ENCODE measurements at places on chromosomes 11 and 22.

DNA sequence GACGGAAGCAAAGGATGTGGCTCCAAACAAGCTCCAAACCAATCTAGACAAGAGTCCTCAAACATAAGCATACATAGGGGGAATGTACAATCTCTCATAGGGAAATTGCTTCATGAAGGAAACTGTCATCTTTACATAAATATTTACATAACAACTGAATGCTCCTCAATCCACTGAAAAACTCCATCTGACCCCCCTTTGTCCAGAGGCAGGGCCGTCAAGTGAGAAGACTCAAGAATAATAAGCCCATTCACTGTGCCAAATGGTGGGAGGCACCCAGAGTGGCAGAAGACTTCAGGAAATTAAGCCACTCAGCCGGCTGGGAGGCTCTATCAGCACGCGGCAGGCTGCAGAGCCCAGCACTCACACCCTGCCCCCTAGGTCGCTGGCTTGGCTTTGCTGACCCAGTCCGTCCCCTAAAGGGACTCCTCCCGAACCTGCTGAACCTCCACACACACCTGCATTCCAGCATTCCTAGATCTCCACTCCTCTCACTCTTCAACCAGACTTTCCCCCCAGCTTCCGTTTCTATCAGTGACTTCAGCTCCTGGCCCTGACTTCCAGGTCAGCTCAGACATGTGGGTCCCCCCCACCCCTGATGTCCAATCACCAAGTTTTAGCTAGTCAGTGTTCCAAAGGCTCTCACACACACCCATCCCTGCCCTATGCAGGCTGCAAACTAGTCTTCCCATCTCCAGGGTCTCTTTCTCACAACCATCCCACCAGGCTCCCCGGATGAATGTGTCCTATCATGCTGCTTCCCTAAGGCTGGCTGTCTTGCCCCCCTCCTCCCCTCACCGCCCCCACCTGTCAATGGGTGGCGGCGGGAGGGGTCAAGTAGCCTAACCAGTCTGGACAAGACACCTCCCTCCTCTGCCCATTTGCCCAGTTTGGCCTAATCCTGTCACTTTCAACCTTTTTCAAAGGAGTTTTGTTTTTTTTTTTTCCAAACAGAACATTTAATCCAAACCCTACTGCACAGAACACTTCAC, 11.3 kb downstream of the VPS37C start:
- DNase-seq, result no peak

DNA sequence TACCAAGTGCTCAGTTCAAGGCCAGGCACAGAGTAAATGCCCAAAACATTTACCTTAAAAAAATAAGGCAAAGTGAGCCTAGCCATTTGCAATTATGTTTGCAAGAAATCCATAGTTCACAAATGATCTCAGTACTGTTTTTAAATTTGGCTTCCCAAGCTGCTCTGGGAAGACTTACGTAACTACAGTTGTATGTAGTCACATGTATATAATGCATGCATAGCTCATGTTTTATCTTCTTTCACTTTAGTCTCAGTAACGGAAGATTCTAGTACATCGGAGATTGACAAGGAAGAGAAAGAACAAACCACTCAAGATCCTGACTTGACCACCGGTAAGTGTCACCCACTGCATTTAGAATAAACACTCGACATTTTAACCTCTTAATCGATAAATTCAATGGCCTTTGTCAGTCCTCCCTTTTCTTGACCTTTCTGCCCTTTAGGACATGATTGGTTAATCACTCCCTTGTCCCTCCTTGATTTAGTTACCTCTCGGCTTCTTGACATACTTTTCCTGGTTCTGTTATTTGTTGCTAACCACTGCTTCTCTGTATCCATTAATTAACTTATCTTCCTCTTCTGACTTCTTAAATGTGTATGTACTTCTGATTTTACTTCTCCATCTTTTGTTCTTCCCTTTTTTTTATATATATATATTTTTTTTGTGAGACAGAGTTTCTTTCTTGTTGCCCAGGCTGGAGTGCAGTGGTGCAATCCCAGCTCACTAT, 18.0 kb upstream of the JHY start:
- DNase-seq, result no peak

- DNase-seq, result no peak
Observed at GRCh38 chr11:46452918-46453517, 61.4 kb upstream of the CHRM4 start.

DNA sequence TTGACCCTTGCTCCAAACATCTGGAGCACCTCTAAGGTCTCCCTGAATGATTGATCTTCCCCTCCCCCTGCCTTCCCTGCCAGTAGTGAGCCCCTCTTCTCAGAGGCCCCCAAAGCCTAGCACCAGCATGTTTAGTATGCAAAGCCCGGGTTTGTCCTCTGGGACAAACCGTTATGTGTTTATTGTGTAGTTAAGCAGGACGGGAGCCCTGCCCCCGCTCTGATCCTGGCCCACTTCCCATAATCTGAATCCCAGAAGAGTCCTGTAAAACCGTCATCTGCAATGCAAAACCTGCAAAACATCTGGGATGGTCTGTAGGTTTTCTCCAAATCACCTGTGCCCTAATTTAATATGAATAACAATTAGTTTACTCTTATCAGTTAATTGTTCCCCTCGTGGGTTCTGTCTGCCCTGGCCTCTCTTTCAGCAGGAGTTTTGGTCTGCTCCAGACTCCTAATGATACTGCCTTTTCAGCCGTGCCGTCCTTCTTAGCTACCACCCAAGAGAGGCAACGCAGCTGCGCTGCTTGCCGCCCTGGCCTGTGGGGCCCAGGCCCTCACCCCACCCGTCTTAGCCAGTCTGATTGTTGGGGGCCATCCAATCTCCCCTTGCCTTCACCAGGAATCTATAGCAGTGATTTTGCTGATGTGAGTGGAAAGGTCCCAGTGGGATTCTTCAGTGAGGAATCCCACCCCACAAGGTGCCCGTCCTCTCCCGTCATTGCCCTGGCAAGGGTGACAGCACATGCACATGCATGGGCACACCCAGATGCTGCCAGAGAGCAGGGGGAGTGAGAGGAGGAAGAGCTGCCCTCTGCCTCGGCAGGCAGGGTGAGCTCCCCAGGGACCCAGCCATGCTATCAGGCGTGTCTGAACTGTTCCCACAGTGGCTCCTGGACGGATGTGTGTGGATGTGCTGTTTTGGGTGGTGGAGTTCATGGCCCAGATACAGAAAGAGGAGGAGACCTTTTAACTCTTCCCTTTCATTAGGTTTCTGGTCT, 3.0 kb upstream of the B3GAT1 start:
- DNase-seq, result no peak

DNA sequence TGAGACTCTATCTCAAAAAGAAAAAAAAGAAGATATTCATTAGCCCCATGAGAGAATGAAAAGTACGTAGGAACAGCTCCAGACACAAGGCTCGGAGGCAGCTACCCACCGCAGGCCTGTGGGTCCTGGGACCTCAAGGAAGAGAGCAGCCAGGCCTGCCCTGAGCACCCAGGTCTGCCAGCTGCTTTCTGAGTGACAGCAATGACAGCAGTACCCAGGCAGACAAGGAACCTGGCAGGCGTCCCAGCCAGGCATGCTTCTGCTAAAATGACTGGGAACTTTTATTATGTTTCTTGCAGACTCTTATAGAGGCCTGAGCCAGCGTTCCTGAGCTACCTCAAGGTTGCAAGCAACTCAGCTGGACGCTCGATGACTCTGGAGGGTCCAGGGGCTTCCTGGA, 31.6 kb downstream of the CPT1A start:
- no peak for DNase-seq

- DNase-seq, result no peak
Observed at GRCh38 chr22:30488121-30488520, 16.3 kb upstream of the SEC14L3 start.

GRCh38 chr11:127075758-127076157, 75.2 kb upstream of the KIRREL3 start:
- no peak for DNase-seq

DNA sequence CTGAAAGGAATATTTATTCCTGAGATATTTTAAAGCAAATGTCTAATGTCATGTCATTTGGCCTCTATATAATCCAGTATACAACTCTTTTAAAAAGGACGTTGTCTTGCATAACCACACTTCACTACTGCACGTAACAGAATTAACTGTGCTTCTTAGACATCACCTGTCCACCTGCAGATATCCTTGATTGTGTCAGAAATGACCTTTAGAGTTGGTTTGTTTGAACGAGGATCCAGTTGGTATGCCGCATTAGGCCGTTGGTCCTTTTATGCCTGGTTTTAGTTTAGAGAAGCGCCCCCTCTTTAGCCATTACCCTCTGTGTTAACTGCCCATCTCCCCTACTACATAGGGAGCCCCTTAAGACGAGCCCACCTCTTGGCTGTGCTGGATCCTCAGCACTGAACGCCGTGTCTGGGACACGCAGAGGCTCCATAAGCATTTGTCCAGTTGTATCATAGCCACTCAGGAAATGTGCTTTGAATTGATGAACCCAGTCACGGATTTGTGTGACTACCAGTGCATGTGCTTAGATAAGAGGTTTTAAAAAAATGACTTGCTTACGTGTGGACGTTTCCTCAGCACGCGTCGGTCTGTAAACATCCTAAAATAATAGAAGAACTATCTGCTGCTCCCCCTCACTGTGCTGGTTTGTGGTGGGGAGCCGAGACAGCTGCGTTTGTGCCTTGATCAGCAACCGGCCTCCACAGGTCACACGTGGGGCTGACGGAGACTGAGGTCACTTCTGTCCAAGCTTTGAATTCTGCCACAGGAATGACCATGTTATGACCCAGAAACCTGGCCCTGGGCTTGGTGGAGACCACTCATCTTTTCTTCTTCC, 4.0 kb downstream of the MICAL2 start:
- no peak for DNase-seq

DNA sequence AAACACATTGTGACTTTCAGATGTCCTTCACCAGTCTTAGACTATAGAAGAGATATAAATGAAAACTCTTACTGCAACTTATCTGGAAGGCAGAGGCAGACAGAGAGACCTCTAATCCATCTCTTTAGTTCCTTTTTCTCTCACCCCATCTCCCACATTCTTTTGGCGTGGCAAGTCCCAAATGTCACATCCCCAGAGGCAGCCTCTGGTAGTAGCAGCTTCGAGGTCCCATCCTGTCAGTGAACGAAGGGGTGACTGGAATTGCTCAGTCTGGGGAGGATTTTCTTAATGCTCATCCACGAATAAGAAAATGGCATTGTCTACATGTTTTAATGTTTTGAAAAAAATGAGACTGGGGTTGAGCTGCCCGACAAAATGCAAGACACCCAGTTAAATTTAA, 201.4 kb downstream of the GRIA4 start:
- DNase-seq, result no peak
